Fibroblast of skin of scalp (primary cell): ENCODE measurements at places on chromosomes 12 and 14.

GRCh38 chr12:68118096-68118755 lies 41.3 kb downstream of the IFNG start:
- no peak for DNase-seq

GRCh38 chr14:61599942-61600341 lies 95.4 kb upstream of the HIF1A start:
- no peak for DNase-seq

DNA sequence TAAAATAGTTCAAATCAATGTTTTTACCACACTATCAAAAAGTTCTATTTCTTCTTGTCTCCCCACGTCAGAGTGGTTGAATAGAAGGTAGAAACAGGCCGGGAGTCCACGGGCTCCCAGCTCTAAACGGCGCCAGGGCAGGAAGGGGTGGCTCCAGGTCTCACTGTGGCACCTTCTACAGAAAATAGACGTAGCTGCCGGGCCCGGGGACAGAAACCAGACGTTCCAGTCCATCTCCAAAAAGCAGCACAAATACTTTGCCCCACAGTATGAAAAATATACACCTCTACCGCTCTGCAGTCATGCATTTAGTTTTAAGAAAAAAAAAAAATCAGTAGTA lies 30.9 kb downstream of the CCNK start:
- DNase-seq = no peak

DNA sequence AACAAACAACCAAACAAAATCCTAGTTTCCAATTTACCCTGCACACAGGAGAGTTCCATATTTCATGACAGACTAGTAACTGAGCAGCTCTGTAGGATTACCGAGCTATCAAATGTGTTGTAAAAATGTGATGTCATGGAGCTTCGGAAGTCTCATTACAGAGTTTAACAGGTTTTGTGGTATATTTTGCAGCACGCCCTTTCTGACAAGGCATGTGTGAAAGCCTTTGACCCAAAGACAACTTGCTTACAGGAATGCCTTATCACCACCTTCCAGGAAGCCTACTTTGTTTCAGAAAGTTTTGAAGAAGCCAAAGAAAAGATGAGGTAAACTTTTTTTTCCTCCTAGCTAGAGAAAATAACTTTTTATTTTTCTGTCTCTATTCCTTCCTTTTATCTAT lies 92.4 kb downstream of the TPH2 start:
- no peak for DNase-seq

DNA sequence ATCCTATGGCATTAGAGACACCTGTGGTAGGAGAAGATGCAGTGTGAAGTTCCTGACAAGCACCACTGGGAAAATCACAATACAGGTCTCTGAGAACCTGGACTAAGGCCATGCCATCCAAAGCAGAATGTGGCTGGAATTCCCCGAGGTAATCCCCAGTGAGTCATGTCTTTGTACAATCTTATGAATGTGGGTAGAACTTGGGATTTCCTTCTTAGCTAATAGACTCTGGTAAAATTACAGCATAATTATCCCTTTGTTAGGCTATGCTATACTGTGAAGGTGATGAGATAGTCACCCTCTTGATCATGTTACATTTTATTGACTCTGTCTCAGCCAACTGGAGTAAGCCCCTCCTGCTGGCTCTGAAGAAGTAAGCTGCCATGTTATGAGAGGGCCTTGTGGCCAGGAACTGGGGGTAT lies 224.3 kb upstream of the DCN start:
- peak; percentile 26 for DNase-seq

GRCh38 chr12:120620624-120621023 lies 19.8 kb upstream of the CABP1 start:
- no peak for DNase-seq

DNA sequence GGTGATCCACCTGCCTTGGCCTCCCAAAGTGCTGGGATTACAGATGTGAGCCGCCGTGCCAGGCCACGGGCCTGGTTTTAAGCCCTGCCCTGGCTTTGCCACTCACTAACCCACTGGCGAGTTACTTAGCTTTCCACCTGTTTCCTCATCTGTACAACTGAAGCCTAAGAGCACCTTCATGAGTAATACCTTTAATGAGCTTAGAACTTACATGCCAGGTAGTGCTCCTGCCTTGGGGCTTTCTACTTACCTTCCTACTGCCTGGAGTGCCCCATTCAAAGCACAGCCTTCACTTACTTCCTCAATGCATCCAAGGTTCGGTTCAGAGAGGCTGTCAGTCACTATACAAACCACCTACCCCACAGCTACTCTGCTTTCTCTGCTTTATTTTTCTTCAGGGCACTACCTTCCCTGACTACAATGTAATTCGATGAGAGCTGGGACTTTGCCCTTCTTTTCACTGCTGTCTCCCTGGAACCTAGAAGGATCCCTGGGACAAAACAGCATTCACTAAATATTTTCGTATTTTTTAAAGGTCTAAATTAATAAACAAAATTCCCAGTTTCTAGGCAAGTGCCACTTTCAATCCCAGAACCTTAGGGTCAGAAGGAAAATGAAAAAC lies 13.8 kb downstream of the ZCCHC8 start:
- no peak for DNase-seq

- DNase-seq = no peak
These were observed 39.0 kb downstream of the MNAT1 start for GRCh38 chr14:60773558-60773957.

DNA sequence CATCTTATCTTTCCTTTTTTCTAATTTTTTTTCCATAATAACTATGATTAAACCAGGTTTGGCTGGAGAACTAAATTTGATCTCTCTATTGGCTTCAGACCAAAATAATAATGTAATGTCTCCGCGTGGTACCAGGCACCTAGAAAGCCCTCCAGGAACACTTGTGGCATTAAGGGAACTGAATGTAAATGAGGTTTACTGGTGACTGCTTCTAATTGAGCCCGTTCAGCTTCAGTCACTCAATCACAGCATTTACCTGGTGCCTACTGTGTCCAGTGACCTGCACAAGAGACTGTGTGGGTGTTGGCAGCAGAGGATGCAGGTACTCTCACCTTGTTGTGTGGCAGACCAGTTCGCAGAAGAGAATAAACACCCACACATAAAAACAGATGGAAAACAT lies 302.5 kb downstream of the DPF3 start:
- DNase-seq = no peak

DNA sequence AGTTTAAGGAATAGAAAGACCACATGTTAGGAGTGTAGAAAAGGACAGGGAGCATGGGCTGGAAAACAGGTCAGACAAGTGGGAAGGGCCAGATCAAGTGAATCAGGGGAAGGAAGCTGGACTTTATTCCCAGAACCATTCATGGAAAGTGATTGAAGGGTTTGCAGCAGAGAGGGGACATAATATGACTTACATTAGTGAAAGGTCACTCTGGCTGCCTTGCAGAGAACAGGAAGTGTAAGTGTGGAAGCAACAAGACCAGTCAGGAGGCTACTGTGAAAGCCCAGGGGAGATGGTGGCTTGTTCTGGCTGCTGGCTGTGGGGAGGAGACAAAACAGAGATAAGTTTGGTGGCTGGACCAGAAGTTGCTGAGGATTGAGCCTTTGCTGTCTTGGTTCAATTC lies 69.1 kb downstream of the VCPKMT start:
- DNase-seq = no peak

- peak; percentile 51 for DNase-seq
These were observed 9.6 kb downstream of the ITPR2 start for GRCh38 chr12:26823390-26823789.

GRCh38 chr12:66971816-66972215 lies 292.9 kb upstream of the GRIP1 start:
- DNase-seq = no peak

- DNase-seq = no peak
These were observed 6.3 kb upstream of the TMEM121 start for GRCh38 chr14:105519946-105520698.

DNA sequence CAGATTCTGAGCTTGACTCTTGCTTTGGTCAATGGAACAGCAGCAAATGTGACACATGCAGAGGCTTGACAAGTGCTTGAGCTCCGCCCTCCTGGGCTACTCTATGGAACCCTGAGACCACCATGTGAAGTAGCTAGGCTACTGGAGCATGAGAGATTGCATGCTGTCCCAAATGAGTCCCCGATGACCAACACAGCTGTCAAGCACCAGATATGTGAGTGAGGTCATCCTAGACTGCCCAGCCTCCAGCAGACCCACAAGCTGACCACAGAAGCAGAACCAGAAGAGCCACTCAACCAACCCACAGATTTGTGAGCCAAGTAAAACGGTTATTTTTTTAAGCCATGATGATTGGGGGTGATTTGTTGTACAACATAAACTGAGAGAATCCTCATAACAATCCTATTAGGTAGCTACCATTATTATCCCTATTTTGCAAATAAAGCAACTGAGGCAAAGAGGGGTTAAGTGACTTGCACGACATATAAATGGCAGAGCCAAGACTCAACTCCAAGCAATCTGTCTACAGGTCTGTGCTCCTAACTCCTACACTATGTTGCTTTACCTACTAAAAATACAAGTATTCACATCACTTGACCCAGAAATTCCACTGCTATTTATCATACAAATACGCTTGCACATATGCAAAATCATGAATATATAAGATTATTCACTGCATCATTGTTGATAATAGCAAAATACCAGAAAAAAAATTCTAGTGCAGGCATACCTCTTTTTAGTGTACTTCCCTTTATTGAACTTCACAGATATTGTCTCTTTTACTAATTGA lies 136.2 kb downstream of the NDUFA12 start:
- DNase-seq = peak; percentile 6

GRCh38 chr12:106080041-106080790 lies 58.5 kb downstream of the NUAK1 start:
- DNase-seq = peak; percentile 98

DNA sequence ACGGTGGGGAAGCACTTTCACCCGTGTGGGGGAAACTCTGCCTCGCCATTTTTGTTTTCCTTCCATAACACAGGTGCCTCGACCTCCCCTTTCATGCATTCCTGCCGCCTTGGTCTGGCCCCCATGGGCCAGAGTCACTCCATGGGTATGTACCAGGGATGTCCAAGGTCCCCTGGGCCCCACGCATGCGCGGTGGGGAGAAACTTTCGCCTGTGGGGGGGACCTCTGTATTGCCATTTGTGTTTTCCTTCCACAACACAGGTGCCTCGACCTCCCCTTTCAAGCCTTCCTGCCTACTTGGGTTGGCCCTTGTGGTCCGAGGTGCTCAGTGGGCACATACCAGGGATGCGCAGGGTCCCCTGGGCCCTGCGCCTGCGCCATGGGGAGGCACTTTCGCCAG lies 345.8 kb downstream of the ALG10 start:
- DNase-seq = no peak

GRCh38 chr12:120429368-120429767 lies 8.5 kb upstream of the COX6A1 start:
- no peak for DNase-seq

- peak; percentile 4 for DNase-seq
These were observed 578 bp downstream of the ADAMTS20 start for GRCh38 chr12:43551279-43551970.

- DNase-seq = no peak
These were observed 8.6 kb downstream of the CAPRIN2 start for GRCh38 chr12:30746190-30746589.

DNA sequence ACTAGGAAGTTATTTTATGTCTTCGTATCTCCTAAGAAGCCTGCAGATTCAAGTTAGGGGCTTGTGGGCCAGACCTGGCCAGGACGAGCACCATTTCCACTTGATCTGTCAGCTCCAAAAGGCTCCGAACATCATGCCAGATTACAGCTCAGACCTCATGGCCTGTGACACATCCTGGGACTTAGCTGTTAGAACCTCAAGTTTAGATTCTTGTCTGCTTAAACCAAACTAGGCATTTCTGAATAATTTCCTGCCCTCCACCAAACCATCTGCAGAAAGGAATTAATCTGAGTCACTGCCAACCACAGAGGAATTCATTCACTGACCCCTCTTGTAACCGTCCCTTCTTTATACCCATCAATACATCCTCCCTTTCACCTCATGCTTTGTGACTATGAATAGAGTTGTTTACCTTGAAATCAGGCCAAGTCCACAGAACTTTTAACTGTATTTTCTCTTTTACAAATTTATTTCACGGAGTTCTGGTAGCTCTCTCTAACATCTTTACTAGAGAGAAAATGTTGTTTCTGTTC lies 120.3 kb downstream of the FBXL14 start:
- DNase-seq = peak; percentile 98

- DNase-seq = peak; percentile 71
These were observed 642 bp downstream of the SLC38A2 start for GRCh38 chr12:46371718-46372543.

DNA sequence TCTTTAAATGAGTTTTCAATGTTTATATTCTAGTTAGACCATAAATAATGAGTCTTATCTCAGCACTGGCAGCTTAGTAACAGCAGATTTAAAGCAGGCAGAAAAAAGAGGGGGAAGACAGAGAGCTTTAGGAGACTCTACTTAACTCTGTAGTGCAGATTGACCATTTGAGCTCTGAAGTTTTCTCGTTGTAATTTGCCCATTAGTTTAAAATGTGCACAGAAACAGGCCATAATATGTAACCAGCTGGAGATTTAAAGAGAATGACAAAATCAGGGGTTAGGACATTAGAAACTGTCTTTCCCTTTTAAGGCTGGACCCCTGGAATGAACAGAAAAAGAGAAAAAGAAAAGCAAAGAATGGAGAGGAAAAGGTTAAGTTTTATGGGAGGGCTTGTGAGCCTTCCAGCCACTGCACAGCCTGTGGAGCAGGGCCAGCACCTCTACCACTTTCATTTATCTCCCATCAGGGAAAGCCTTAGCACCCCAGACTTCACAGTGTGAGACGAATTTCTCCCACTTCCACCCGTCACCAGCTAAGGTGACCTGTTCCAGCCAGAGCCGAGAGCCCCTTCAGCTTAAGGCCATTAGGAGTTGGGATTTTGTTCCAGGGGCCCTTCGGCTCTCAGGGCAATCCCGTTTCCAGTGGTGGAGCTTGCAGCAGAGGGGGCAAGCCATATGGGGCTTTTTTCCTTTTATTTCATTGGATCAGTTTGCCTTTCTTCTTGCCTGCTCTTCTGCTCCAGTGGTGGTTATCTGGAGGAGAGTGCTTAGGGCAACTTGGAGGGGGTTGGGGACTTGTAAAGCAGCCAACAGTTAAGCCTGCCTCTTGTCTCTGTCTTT lies 8.0 kb downstream of the IL22 start:
- peak; percentile 44 for DNase-seq

DNA sequence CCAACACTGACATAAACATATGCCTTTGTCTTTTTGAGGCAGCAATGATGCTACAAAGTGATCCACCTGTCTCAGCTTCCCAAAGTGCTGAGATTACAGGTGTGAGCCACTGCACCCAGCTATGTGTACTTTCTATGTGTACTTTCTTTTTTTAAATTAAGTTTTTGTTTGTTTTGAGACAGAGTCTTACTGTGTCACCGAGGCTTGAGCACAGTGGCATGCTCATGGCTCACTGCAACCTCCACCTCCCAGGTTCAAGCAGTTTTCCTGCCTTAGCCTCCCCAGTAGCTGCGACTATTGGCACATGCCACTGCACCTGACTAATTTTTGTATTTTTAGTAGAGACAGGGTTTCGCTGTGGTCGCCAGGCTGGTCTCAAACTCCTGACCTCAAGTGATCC lies 172.5 kb upstream of the ALG10B start:
- DNase-seq = no peak
